PC-3 (cell line): ENCODE measurements at places on chromosomes 7 and 10. TPM values are rescaled to one million over a fixed set of nuclear protein-coding genes. Genes with fewer than 3 reads are reported as not detected.

GRCh38 chr7:30734497-30734896 is 17.4 kb upstream of the INMT start:
- H3K36me3 ChIP-seq = no peaks in the 10 kb centered on the region
- H3K27ac ChIP-seq = no peak overlapping the region
- DNase-seq = no peak

DNA sequence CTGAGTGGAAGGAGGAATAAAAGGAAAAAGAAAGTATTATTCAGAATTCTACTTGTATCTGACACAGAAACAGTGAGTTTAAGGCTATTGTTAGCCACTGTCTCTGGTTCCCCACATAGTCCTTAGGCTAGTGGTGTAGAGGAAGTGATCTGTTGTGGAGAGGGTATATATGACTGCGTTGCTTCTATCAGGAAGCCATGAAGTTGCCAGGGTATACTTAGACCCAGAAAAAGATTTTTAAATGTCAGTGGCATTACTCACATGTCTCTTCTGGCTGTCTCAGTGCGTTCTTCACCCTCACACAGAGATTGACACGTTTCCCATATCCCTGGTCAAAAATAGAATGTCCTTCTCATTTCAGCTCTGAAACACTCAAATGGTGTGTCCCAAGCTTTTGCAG is 72.7 kb downstream of the SEM1 start:
- no peaks in the 10 kb centered on the region for H3K36me3 ChIP-seq
- H3K4me3 ChIP-seq = no peak overlapping the region
- no peak for DNase-seq
- H3K27ac ChIP-seq = no peak overlapping the region
- no peaks in the 10 kb centered on the region for H3K4me1 ChIP-seq

CYP26A1 gene
- total RNA-seq = 0.26 TPM in 1 of 2 replicates, not detected in the other

TNS3 gene
- 71.4 and 72.3 TPM in 2 replicates for total RNA-seq
